ENCODE measurements at places on chromosomes 1 and 21.
A peak's percentile ranks its signal among the peaks of the same experiment; 100 is the strongest.

DNA sequence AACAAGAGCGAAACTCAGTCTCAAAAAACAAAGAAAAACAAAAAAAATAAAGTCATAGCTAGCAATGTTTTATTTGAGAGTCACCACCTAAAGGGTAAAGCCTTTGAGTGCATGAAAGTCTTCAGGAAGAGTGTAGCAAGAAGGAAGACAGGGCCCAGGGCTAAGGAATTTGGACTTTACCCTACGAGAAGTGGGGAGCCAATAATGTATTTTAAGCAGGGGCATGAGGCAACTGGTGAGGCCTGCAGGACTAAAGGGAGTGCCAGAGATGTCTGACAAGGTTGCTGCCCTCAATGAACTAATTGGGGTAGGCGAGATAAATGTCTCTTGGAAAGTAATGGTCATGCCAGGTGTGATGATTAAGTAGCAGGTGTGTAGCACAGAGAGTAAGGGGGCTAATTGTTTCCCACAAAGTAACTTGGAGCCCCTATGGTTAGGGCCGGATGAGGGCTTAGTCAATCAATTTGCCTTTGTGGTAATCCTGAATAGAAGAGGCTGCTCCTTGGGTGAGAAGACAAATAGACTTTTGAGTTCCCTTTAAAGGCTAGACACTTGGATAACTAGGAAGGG is 31.6 kb upstream of the CACNA1E start:
- DNase-seq, result no peak

DNA sequence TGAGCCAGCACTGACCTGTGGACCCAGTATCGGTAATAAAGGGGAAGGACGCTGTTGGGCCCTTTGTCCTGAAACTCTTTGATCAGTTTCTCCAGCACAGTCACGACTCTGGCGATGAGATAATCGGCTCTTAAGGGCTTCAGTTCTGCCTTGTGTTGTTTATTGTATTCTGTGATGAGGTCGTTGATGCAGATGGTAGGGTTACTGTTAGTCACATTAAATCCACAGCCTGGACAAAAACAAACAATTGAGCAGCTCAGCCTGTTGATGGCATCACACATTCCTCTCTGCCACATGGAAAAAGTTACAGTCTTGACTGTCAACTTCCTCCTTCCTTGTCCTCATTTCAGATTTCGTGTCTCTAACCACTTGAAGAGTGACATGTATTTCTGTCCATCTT is 57.6 kb downstream of the SIM2 start:
- no peak for DNase-seq

- no peak for DNase-seq
Measured at GRCh38 chr1:228071839-228072657, 10.5 kb upstream of the ARF1 start.

DNA sequence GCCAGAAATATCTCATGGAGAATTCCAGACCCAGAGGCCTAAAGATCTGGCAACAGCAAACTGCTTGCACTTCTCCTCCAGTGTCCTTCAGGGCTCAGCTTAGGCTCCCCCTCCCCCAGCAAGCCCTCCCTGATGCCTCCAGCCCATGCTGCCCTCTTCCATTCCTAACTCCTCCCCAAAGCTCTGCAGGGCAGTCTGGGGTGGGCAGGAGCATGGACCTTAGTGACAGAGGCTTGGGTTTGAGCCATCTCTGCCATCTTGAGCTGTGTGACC is 436.8 kb downstream of the PTPRU start:
- no peak for DNase-seq

GRCh38 chr1:191876631-191877030 is 281.6 kb upstream of the RGS18 start:
- peak; percentile 88 for DNase-seq

DNA sequence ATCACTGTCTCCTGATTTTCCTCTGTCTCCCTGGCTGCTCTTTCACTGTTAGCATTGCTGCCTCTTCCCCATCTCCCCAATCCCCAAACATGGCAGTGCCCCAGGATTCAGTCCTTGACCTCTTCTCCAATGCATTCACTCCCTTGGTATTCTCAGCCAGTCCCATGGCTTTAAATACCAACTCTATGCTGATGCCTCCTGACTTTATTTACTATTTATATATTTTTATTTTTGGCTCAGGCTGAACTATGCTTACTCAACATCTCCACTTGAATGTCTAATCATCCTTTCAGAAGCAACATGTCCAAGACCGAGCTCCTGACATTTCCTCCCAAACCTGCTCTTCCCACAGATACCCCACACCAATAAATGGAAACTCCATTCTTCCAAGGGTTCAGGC is 26.3 kb downstream of the NMNAT2 start:
- DNase-seq, result no peak

DNA sequence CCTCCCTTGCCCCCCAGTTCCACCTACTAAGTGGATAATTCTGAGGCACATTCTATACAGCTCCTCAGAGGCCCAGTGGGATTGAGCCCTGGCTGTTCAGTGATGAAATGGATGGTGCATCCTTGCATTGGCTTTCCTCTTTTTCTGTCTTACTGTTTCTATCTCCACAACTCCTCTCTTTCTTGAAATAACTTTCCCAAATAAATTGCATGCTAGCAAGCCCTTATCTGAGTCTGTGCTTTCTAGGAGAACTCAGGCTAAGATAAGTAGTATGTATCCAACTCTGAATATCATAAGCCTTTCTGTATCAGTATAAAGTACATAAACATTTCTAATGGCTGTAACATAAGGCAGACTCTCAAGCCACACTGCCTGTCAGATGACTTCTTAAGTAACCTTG is 603.8 kb upstream of the USP24 start:
- DNase-seq, result no peak

GRCh38 chr1:172431721-172432192 is 11.3 kb downstream of the C1orf105 start:
- DNase-seq, result no peak

- DNase-seq, result peak; percentile 21
Measured at GRCh38 chr1:197976368-197976767, 59.2 kb downstream of the LHX9 start.

DNA sequence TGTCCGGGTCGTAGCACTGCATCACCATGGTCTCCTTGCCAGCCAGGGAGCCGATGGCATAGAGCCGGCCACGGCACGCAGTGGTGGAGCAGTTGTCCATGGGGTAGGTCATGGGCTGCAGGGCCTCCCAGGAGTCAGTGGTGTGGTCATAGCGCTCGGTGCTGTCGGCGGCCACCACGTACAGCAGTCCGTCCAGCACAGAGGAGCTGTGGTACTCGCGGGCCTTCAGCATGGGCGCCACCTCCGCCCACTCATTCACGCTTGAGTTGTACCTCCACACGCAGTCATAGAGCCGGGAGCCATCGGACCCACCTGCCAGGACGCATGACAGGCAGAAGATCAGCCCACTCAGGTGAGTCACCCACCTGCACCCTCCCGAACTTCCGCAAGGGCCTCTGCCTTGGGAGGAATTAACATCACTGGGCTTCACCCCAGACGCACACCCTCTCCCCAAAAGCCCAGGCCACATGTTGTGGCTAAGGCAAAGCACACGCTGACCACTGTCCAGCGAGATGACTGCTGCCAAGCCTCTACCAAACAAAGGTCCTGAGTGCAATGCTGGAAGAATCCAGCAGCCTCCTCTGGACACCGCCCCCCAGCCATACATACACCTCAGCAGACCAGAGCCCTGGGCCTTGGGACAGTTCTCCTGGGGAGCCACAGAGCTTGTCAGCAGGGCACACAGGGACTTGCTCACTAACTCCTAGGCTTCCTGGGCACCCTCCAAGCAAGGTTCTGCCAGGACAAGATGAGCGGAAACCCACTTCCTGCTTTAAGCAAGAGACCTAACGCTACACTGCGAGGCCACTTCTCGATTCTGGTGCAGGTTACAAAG is 3.3 kb downstream of the KLHL21 start:
- no peak for DNase-seq

- DNase-seq, result no peak
Measured at GRCh38 chr1:28675924-28676257, 7.3 kb downstream of the GMEB1 start.

DNA sequence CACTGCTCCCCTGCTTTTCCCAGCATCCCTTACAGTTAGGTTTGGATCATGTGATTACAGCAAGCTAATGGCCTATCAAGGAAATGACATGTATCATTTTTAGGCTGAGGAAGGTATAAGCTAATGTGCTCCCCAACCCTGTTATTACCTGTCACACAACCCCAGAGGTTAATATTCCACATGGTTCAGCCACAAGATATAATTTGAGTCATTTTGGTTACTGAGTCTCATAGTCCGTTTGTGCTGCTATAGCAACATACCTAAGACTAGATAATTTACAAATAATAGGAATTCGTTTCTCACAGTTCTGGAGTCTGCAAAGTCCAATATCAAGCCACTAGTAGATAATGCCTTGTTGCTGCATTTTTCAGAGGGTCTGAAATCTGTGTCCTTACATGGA is 29.1 kb upstream of the SLC16A1 start:
- no peak for DNase-seq

- no peak for DNase-seq
Measured at GRCh38 chr1:87501738-87502137, 173.1 kb downstream of the LMO4 start.

DNA sequence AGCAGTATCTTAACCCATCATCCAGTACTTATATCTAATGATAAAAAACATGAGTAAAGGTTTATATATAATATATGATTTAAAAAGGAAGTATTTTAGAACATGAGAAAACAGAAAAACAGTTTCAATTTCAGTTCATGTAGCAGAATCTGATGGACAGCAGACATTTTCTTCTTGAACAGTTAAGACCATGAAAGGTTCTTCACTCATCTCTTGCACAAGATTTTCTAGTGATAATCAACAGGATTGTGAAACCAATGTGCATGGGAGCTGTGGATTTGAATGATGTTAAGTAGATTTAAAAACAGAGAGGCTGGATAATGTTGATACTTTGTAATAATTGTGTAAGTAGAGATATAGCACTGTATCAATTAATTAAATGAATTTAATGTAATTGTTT is 1297.6 kb downstream of the BRINP3 start:
- DNase-seq, result no peak

DNA sequence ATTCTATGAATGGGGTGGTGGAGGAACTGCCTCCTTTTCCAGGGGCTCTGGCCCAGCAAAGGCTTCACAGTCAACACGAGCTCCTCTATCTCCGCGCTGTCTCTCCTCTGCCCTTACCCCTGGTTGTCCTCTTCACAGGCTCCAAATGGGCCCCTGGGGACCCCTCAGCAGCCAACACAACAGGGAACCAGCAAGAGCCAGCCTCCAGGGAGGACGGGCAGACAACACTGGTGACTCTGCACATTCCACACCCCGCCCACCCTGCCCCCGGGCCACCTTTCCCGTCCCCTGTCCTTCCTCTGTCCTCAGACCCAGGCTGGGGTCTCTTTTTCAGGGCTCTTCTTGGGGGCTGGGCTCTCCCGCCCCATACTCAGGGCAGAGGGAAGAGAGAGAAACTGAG is 17.5 kb upstream of the ETV3 start:
- peak; percentile 32 for DNase-seq

DNA sequence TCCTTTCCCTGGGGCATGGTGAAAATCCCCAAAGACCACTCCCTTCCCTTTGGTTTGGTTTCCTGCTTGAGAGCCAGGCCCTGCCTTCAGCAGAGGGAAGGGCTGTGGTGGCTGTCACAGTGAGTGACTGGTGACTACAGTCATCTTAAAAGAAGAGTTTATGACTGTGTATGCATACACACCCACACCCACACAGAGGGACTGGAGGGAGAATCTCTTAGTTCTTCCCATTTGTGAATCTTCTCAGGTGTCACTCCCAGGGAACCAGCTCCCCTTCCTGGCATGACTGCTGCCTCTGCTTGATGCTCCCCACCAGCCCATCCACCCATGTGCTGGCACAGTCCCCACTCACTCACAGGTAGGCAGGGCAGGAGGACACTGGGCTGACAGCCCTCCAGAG is 3.9 kb upstream of the KCNA2 start:
- DNase-seq, result no peak

DNA sequence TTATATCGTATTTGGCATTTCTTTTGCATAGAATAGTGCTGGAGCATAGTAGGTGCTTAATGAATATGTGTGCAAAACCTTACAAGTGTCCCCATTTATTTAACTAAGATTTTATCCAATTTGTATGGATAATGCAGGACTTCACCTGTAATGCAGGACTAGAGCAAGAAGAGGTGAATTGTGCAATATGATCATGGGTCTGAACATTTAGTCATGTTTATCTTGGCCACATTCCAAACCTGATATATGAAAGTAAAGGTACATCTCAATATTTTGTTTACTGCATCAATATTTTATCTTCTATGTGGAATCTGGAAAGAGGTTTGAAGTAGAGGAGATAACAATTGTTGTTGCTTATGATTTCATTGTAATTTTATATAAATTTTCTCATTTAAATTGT is 1626.7 kb upstream of the B3GALT2 start:
- peak; percentile 39 for DNase-seq

DNA sequence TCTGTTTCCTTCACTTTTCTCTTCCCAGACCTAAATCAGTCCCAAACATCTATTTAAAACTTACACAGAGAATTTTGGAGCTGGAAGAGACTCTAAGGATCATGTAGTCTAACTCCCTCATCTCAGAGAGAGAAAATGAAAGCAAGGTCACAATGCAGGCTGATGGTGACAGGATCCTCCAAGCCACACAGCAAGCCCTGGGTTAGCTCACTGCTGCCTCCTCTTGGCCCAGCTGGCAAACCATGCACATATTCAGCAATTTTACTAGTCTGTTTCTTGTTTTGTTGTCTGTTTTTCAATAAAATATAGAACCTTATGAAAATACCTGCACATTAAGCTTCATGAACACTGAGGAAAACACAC is 27.7 kb upstream of the LY9 start:
- no peak for DNase-seq

DNA sequence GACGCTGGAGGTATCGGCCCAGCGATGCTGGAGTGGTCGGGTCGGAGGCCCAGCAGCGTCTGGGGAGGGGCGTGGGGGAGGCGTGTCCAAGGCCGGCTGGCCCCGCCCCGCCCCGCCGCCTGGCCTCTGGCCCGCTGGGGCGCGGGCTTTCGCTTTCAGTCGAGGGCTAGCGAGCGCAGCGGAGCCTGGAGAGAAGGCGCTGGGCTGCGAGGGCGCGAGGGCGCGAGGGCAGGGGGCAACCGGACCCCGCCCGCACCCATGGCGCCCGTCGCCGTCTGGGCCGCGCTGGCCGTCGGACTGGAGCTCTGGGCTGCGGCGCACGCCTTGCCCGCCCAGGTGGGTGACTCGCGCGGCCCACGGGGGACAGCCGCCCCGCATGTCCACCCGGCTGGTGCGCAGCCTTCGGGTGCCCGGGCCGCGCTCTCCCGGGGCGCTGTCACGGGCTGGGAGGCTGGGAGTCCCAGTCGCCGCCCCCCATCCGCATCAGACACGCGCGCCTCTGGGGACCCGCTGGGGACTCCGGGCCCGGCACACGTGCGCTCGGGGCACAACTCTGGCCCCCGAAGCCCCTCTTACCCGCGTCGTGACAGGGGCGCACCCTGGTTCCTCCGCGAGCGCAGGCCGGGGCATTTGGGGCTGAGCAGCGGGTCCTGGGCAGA is at the start of gene TNFRSF1B:
Gene TNFRSF1B (plus strand): TSS at position 158 of the 659 bp plus-strand sequence. CDS start 101 bp downstream, at position 259.
- no peak for DNase-seq

Measured in NCI-H2171 treated with DMSO at 0.1 percent for 48 hours (cell line).